KBM-7 (cell line): ENCODE measurements at places on chromosomes 13 and 19.

DNA sequence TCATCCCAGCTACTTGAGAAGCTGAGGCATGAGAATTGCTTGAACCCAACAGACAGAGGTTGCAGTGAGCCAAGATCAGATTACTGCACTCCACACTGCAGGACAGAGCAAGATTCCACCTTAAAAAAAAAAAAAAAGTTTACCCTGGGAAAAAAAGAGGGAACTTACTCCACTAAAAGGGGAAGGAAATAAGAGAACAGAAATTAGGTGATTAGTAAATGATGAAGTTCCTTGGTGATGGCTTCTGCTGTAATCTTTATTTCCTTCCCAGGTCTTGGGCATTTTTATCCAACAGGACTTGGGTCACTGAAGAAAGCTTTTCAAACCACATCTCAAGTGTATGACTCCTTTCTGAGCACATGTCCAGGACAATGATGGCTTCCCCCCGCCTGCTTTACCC lies 9.3 kb downstream of the ZNF780A start:
- DNase-seq, result peak; percentile 38

DNA sequence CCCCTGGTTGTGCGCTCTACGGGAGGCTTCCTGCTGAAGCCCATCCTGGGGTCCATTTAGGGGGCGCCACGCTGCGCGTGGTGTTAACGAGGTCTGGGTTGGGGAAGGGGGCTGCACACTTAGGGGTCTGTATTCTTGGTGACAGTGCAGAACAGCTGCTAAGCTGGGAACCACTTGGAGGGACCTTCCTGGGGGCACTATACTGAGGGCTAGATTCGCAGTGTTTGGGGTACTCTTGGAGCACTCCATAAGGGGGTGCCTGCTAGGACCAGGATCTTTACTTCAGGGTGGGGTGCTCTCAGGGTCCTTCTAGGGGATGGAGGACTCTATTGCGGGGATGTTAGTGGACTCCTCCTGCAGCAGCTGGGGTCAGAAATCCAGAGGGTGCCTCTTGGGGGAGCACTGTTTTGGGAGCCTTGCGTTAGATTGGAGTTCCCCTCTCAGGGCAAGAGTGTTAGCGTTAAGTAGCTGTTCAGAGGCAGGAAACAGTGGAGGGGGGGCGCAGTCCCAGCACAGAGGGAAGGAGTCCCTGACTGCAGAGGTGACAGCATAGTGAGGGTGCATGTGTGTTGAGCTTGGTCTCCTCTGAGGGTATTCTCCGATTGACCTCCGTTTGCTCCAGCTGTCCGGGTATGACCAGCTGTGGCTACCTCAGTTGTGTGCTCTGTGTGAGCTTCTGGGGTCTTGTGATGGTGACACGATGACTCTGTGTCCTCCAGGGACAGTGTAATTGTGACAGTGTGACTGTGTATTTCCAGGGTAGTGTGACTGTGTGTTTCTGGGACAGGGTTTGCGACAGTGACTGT lies 1.1 kb downstream of the PDE4A start:
- no peak for DNase-seq

DNA sequence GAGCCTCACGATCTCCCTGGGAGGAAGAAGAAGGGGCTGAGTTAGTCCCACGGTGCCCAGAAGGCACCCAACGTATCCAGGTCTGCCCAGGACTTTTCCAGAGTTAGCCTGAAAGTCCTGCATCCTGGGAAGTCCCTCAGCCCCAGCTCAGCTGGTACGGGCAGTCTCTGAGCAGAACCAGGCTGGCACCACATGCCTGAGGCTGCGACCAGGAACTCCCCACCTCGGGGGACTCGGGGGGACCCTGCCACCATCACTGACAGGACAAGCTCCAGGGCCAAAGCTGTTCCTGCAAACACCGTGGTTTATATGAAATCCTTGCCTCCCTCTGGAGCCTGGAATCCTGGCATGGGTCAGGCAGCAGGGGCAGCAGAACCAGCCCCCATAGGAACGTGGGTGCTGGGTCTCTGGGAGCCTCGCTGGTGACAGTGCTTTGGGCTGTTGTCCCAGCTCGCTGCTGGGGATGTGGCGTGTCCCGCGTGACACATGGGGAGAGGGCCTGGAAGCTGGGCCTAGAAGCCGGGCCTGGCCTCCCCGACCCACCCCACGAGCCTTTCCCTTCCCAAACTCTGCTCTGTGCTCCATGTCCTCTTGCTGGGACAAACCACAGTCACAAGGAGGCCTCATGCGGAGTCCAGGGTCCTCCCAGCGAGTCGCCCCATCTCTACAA lies 55.5 kb downstream of the GNG7 start:
- no peak for DNase-seq

DNA sequence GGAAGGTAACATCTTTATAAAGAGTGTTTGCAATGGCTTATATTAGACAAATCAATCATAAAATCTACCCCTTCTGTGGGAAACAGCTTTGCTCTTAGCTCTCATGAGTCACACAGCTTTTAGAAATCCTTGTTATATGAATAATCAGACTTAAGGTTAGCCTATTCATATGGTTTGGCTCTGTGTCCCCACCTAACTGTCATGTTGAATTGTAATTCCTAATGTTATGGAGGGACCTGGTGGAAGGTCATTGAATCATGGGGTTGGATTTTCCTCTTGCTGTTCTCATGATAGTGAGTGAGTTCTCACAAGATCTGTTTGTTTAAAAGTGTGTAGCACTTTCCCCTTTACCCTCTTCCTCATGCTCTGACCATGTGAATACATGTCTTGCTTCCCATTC lies 704.2 kb upstream of the KLHL1 start:
- no peak for DNase-seq

GRCh38 chr19:35212241-35212640 lies 16.3 kb downstream of the FAM187B start:
- no peak for DNase-seq

DNA sequence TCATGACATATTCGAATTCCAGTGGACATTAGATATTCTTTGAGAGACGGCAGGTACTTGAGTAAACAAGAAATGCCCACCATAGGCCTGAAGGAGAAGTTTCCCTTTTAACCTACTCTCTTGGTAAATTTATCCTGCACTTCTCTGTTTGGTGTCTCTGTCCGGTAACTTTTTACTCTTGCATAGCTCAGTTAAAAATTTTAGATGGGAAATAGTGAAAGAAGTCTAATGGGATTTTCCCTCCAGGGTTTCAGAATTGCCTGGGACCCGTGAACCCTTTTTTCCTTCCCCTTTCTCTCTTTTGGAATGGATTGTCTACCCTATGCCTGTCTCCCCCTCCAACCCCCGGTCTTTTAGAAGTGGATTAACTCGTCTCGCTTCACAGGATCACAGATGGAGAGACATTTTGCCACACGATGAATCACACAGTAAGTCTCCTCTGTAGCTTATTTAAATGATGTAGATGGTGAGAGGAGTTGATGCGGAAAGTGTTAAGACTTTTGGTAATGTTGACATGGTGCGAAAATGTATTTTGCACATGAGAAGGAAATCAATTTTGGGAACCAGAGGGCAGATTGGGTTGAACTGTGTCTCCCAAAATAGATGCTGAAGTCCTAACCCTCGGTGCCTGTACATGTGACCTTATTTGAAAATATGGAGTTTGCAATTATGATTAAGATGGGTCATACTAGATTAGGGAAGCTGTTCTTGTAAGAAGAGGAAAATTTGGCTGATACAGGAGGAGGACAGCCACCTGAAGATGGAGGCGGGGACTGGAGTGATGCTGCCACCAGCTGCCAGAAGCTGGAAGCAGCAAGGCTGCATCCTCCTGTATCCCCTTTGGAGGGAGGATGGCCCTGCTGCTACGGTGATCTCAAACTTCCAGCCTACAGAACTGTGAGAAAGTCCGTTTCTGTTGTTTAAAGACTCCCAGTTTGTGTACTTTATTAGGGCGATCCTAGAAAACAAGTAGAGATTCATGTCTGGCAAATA lies 711 bp upstream of the MIPEP start:
- DNase-seq, result peak; percentile 26

DNA sequence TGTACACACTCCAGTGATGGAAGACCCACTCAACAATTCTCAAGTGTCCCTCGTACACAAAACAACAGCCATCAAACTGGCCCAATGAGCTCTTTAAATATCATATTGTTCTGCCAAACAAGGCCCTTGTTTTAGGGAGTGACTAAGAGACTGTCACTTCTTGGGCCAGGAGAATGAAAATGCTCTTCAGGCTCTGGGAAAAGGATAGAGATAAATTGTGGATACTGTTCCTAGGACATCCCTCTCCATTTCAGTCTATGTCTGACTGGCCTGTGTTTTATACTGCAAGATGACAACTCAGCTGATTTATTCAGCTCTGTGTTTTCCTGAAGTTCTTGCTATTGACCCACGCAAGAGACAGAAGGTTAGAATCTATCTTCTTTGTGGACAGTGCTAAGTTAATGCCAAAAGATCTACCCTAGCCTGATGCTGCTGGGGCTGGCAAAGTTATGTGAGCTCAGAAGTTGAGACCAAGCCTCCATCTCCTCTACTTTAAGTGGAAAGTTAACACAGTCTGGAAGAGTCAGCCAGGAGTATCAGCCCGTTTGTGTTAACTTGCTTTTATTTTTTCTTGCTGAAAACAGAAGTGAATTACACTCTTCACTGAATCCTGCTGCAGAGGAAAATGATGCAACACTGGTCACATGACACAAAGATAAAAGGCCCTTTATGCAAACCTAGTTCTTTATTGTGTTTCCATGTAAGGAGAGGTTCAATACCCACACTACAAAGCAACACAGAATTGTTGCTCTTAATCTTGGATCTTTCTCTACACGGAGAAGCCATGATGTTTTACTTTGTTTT lies 14.6 kb downstream of the FRY start:
- peak; percentile 88 for DNase-seq

DNA sequence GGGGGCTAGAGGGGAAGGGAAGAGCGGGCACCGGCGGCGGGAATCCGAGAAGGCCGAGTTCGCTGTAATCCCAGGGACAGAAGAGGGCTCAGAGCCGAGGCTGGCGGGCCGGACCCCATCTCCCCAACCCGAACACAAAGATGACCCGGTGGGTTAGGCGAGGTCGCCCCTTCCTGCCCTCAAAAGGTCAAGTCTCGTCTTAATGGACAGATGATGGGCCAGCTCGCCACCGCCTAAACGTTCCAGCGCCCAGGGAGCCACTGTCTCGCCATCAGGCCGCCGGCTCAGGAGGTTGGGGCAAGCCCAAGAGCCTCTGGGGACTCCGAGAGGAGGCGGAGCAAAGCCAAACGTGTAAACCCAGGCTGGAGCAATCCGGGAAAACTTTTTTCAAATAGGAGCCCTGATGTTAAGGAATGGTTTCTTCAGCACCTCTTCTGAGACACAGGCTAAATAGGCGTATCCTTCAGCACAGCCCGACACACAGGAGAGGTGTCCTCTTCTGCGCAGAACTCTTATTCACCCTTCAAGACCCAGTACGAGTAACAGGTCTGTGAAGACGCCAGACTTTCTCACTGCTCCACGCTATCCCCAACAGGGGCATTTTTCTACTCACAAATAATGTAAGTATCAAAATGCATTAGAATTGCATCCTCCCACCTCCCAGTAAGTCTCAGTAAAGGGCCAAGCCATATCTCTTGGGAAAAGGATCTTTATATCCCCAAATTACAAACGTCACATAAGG lies 6.3 kb upstream of the POU4F1 start:
- DNase-seq, result no peak
